Myocyte (in vitro differentiated cells): ENCODE measurements at places on chromosomes 1 and 21. TPM values are rescaled to one million over a fixed set of nuclear protein-coding genes. Genes with fewer than 3 reads are reported as not detected.

- no peak for DNase-seq
Measured at GRCh38 chr1:188420177-188420576, 1591.4 kb downstream of the PLA2G4A start.

- peak; percentile 49 for DNase-seq
Measured at GRCh38 chr1:169809370-169810095, 14.8 kb upstream of the METTL18 start.

The AMIGO1 gene
- total RNA-seq = 0.37 and 0.42 TPM in 2 replicates

- DNase-seq = peak; percentile 47
Measured at GRCh38 chr1:109040989-109041620, 797 bp downstream of the WDR47 start.

DNA sequence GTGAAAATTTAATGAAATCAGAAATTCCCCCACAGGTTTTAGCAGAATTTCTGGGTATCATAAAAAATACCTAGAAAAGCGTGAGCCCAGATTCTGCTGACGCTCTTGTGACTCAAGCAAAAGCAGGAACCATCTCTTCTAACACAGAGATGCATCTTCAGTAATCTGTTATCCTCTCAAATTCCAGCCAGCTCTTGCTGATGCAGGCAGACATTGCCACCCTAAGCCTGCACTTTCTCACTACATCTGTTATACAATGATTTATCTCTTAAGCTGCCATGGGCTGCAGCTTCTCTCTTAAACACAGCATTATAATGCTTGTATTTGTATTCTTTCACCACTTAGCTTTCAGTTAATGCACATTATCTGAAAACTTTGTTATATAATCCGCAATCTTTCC is 113.0 kb upstream of the RGS1 start:
- DNase-seq = no peak
